ENCODE measurements at places on chromosomes 16 and 17.
A peak's percentile ranks its signal among the peaks of the same experiment; 100 is the strongest.

DNA sequence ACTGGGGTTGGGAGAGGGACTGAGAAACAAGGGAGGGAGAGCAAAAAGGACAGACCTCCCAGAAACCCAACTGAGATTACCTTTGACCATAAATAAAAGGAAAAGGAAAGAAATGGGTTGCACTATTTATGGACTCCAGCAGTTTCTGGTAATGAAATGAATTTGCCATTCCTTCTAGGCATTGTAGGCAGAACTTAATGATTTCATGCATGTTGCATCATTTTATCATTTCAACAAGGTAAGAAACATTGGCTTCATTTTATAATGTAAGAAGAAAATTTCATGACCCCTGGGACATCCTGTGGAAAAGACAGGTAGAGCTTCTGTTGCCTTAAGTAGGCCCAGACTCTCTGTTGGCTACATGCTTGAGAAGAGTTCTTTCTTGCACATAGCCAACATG lies 8.2 kb upstream of the CDYL2 start:
- no peak for ATAC-seq

- no peak for ATAC-seq
Measured at GRCh38 chr17:60300011-60300410, 91.9 kb downstream of the USP32 start.

GRCh38 chr16:5557966-5558365 lies 460.4 kb upstream of the EEF2KMT start:
- no peak for ATAC-seq

GRCh38 chr16:27918755-27919154 lies 144.8 kb downstream of the GSG1L start:
- no peak for ATAC-seq

- ATAC-seq = no peak
Measured at GRCh38 chr17:45035848-45036247, 15.6 kb downstream of the DCAKD start.

DNA sequence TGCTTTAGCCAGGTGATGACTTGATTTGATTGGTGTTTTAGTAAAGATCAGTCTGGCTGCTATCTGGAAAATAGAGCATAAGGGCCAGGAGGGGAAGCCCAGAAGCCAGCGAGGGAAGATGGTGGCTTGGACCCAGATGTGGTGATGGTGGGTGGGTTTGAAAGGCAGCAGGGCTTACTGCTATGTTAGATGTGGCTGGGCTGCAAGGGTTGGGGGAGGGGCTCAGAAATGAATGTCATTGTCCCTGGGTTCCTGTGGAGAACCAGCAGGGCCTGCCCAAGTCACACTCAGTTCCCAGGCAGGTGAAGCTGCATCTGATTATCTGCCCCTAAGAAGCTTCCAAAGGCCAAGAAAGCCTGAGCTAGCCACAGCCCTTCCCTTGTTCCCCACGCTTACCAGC lies 71.7 kb upstream of the BRD7 start:
- no peak for ATAC-seq

DNA sequence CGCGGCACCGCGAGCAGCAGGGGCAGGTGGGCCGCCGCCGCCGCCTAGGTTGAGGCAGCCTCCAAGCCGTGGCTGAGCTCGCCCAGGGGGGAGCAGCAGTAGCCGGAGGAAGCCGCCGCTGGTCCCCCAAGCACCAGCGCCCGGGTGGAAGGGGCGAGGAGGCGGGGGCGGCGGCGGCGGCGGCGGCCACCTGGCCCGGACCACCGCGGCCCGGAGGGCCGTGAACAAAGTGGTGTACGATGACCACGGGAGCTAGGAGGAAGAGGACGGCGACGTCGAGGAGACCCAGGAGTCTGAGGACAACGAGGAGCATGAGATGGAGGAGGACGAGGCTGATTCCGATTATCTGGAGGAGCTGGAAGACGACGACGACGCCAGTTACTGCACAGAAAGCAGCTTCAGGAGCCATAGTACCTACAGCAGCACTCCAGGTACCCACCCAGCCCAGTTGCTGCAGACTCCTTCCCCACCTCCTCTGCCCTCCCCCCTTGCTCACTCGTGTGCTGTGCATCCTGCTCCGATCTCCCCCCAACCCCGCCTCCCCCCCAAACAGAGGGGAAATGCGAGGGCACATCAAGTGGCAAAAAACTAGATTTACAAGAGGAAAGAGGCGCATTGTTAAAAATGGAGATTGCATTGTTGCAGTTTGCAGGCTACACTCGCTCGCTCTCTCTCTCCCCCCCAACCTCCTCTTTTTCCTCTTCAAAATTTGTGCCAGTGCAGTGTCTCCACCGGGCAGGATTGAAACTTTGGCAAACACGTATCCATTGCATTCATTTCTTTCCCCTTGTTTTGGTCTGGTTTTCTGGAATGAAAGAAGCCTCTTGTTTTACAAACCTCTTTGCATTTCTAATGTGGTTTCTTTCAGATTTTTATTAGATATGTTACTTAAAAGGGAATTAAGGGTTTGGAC lies 41.8 kb upstream of the AMZ2 start:
- peak; percentile 60 for ATAC-seq
